Lung microvascular endothelial cell (primary cell): ENCODE measurements at places on chromosomes 2 and 18.

DNA sequence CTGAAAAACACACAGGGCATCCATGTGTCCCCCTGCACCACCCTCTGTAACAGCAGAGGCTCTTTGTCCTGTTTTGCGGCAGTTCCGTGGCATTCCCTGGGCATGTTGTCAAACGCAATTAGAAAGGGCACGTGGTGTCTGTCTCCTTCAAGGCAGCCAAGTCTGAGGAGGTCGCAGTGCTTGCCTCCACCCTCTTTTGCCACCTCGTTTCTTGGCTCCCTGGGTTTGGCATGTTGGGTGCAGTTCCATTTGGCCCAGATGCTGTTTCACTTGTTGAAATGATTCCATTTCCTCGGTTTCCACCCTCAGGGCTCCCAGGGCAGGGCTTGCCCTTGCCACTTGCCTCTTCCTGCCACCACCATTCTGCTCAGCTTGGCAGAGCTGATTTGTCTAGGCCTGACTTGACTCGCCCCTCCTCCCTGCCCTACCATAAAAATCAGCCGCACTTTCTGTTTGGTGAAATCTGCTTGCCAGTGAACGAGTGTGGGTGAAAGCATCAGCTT, 12.4 kb downstream of the CCL20 start:
- no peak for DNase-seq

DNA sequence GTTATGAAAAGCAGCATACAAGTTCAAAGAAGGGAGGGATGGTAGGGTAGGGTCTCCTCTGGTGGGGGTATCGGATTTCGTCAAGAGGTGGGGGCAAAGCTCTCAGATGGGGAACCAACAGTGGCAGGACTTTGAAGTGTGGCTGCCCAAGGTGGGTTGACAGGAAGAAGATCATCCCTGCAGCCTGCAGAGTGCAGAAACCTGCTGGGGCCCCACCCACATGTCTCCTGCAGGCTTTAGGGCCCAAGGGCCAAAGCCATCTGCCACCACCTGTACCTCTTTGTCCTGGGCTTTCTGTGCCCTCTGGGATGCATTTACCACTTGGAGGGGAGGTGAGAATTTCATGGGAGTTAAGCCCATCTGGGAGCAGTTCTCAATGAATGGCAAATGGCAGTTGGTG, 42.7 kb downstream of the KCNF1 start:
- DNase-seq: no peak

- DNase-seq: no peak
Observed at GRCh38 chr2:109365131-109365530, 236.1 kb downstream of the SH3RF3 start.

- DNase-seq: no peak
Observed at GRCh38 chr2:68516051-68516955, 48.9 kb downstream of the APLF start.

DNA sequence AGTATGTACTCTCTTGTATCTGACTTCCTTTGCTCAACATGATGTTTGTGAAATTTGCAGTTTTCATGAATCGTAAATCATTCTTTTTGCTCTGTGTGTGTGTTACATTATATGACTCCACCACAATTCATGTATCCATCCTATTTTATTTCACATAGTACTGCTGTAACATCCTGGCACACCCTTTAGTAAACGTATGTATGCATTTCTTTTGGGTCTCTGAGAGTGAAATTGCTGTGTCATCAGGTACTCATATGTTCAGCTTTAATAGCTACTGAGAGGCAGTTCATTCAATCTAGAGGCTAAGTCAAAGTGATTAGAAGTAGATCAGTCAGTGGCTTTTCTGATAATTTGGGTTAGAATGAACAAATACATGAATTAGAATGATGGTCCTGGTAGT, 118.8 kb downstream of the ESCO1 start:
- no peak for DNase-seq

DNA sequence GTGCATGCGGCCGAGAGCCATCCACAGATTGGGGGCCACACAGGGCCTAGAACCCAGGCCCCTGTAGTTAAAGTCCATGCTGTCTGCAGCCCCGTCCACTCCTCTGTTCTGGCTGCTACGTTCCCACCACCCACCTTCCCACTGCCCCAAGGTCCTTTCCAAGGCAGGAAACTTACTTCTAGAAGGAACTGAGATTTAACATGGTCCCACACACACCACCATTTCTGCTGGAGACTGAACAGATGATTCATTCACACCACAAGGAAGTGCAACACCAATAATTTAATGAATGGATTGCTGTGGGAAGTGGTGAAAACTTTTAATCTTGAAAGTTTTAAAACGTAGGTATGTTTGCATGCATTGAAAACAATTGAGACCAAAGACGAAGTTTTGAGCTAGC, 95.2 kb downstream of the LBH start:
- DNase-seq: no peak

DNA sequence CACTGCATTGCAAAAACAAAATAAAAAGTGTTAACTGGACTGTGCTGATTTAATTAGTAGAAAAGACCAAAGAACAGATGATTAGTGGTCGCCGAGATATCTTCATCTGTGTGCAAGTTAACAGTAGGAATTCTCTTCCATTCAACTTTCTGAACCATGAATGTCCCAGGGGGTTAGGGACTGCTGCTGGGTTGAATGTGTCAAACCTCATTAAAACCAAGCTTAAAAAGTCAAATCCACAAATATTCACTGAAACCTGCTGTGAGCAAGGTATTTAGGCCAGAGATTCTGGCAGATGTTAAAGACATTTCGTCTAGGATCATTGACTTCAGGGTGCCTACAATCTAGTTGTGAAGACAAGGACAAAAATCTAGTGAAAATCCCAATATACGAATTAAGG, 58.7 kb downstream of the STPG4 start:
- no peak for DNase-seq

- no peak for DNase-seq
Observed at GRCh38 chr2:241068942-241069810, 32.9 kb downstream of the MTERF4 start.

DNA sequence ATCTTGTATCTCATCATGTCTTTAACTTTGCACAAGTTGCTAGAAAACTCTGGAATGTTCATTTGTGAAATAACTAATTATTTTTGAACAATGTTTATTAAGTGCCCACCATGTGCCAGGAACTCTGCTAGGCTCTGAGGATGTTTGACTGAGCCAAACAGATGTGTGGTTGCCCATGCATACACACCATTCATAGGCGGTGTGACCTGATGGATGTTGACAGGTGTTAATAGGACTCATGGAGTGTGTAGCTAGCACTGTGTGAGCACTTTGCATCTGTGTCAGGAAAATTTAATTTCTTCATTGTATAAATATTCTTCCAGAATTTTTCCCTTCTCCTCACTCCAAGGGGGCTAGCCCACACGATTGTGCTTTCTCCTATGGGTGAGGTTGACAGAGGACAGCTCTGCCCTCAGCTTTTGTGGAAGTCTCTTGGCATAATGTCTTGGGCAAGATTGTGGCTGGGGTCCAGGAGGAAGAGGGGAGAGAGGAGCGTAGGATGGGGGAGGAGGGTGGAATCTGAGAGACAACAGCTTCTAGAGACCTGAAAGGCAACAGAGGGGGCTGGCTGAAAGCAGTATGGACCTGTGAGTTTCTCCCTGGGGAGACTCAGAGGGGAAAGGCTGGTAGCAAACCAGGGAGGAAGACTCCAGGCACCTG, 214.6 kb upstream of the CXCR4 start:
- no peak for DNase-seq

- no peak for DNase-seq
Observed at GRCh38 chr2:18903750-18904149, 314.4 kb upstream of the NT5C1B start.

- DNase-seq: peak; percentile 32
Observed at GRCh38 chr2:218744615-218745014, 34.0 kb downstream of the TTLL4 start.

GRCh38 chr2:100924520-100925451, 77.3 kb upstream of the RPL31 start:
- DNase-seq: peak; percentile 99

- peak; percentile 66 for DNase-seq
Observed at GRCh38 chr18:55861266-55861665, 273.3 kb upstream of the TCF4 start.

GRCh38 chr2:217099561-217099960, 239.7 kb upstream of the TNP1 start:
- DNase-seq: no peak

DNA sequence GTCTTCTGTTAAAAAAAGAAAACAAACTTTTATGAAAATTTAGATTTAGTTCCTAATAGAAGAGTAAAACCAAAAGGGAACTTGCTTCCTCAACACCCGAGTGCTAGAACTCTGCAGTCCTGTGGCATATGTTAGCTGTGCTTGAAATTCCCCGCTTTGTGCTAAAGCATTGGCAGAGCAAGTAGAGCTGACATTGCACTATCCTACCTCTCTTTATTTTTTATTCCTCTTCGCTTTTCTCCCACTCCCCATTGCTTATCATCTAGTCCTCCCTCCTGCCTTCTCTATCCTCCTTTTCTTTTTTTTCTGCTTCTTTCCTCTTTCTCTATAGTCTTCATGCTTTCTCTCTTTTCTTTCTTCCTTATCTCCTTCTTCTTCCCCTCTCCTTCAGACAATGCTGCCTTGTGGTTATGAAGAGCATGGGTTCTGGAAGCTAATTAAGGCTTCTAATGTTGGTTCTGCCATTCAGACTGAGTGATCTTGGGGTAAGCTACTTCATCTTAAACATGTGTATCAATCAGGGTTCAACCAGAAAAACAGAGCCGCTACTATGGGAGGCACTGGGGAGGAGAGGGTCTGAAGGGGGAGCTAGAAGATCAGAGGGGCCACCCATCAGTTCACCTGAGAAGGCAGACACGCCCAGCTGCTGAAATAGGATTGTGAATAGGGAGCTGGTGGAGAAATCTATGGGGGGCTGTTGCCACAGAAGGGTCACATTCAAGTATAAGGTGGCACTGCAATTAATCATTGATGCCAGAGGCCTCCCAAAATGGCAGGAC, 31.4 kb upstream of the PELI1 start:
- DNase-seq: no peak

DNA sequence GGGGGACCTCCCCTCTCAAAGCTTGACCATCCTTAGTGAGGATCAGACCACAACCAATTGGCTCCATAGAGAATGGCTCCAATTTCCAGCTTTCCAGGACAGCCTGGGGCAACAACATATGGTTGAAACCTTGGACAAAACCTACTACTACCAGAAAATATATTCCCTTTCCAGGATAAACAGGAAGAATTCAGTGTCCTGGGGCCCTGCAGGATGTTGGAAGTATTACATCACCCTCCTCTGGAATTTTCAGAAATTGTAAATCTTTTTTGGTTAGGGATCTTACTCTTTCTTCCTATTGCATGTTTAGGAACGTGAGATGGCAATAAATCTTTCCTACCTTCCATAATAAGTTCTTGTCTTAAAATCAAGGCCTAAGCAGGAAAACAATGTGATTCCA, 158.9 kb upstream of the MEIS1 start:
- no peak for DNase-seq

- DNase-seq: no peak
Observed at GRCh38 chr2:69693059-69693774, 48.7 kb upstream of the ANXA4 start.

- no peak for DNase-seq
Observed at GRCh38 chr2:233082222-233082930, 22.2 kb downstream of the INPP5D start.

DNA sequence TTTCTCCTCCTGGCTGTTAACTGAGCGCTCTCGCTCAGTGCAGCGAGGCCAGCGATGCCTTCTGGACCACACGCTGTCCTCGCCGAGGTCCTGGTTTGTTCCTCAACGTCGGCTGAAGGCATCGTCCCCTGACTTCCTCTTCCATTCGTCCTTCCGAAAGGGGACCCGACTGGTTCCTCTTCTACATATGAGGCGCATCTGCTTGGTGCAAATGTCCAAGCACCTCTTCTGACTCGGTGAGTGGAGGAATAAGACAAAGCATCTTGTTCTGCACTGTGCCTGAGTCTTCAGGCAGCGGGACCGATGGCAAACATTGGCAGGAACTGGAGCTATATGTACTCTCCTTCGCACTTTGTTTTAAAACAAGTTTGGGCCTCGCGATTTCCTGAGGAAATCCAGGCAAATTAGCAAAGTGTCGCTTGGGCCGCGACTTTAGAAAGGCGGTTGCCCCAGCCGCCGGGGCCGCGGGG, 621 bp upstream of the KCNS3 start:
- DNase-seq: no peak

GRCh38 chr2:25103287-25103871, 61.5 kb downstream of the EFR3B start:
- DNase-seq: no peak

DNA sequence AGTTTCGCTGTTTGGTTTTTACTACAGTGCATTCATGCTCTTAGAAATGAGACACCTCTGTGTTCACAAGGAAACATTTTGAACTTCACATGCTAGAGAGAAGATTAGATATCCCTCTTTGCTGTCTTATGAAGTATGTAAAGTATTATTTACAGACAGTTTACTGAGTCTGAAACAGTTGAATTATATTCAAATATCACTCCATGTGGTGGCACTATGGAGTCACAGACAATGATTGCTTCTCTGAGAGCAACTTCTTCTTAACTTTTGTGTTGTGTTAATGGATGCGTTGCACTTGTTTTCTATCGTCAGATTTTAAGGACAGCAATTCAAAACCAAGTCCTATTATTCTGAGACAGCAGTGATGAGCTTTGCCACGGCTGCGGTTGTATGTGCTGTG, 823.6 kb downstream of the GALR1 start:
- no peak for DNase-seq

DNA sequence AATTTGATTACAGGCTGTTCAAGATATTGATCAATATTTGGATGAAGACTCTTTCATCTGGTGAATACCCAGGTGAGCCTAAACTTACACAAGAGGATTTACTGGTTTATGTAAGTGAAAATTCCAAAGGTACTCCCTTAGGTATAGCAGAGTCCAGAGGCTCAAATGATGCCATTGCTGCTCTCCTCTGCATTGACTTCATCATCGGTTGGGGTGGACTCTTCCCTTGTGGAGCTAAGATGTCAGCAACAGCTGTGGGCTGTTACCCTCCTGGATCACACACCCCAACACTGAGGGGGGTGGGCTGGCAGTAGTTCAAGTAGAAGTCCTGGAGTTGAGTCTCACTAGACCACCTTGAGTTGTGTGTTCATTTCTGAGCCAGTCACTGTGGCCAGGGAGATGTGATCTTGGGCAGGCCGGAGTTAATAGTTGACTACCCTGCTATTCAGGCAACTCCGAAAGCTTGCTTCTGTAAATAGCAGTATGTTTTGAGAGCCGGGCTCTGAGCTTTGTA, 236.9 kb downstream of the PTPRM start:
- no peak for DNase-seq

DNA sequence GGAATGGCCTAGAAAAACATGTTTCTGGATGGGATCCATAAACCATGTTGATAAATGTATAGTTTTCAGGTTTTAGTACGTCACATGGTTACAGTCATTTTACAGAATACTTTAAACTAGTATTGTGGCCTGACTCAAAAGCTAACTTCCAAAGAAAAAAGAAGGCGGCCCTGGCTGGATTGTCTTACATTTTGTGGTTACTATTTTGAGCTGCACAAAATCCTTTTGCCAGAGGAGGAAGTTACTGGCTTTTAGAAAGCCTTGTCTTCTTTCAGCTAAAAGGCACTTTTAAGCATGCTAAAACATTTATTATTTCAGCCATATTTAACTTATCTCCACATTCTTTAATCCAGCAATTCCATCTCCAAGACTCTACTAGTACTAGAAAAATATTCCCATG, 227.9 kb downstream of the CDH2 start:
- DNase-seq: no peak
